CD4-positive, alpha-beta T cell treated with Interleukin-10 for 1 hour (primary cell): ENCODE measurements at places on chromosomes 7 and 10.
A peak's percentile ranks its signal among the peaks of the same experiment; 100 is the strongest.

DNA sequence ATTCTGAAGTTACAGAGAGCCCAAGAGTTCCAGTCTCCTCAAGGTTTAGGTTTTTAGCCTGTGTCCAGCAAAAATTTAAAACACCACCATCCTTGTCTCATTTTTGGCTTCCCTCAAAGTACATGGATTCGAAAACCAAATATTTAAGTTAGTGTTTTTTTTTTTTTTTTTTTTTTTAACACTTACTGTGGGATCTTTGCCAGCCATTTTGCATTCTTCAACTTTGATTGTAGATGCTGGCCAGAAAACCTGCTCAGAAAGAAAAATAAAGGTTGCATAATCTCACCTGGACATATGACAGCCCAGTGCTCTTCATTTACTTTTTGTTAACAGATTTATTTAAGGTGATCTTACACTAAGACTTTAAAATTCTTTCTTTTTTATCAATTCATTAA is 91.6 kb downstream of the SEMA3C start:
- DNase-seq = no peak

DNA sequence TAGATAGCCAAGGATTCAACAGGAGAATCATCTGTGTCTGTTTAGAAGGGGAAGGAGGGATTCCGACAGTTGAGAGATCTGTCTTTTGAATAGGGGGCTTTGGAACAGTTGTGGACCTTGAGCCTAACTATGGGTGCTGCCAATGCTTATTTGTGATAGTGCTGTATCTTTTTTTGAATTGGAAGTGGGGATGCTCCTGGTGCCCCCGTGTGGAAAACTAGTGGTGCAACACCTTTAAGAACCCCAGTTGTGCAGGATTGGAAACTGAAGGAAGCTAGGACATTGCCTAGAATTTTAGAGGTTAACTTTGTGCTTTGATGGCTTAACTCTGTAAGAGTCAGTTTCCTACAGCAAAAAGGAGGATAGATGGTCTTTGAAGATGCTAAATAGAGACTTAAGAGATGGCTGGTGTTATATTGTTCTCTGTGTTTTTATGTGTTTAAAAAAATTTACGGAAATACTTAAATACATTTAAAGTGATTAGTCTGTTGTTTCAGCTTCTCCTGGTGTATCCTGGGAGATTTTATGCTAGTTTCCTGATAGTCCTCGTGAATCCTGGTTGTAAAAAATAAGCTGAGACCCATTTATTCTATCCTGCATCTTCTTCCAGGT is 69.3 kb downstream of the AP3M1 start:
- peak; percentile 59 for DNase-seq

DNA sequence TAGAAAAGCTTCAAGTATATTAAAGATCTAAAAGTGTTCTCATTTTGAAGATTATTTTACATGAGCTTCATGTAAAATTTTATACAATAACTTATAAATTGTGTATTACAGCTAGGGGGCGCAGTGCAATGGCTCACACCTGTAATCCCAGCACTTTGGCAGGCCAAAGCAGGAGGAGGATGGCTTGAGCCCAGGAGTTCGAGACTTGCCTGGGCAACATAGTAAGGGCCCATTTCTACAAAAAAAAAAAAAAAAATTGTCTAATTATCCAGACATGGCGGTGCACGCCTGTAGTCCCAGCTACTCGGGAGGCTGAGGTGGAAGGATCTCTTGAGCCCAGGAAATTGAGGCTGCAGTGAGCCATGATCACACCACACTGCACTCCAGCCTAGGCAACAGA is 16.6 kb downstream of the ACBD5 start:
- DNase-seq = peak; percentile 65

- DNase-seq = no peak
Measured at GRCh38 chr10:3465406-3465891, 292.9 kb upstream of the PITRM1 start.

- DNase-seq = no peak
Measured at GRCh38 chr7:140239653-140239935, 62.8 kb upstream of the KDM7A start.

DNA sequence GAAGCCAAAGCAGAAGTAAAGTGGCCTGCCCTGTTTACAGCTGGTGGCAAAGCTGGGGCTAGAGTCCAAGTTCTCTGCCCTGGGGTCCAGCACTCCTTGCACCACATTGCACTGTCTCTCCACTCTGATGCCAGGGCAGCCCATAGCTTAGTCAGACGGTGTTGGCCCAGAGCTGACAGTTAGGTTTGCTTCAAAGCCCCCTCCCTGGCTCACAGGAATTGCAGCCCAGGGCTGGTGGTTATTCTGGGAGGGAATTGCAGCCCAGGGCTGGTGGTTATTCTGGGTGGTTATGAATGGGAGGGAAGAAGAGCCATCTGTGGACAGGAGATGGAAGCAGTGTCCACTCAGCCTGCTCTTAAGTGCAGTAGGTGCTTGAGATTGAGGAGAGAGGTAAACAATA is 88.9 kb downstream of the SCRN1 start:
- no peak for DNase-seq

- no peak for DNase-seq
Measured at GRCh38 chr7:69934144-69934903, 336.0 kb downstream of the AUTS2 start.

GRCh38 chr10:126448091-126448490 is 59.8 kb upstream of the ADAM12 start:
- DNase-seq = no peak

- DNase-seq = no peak
Measured at GRCh38 chr10:9289811-9290210, 1235.3 kb downstream of the GATA3 start.

DNA sequence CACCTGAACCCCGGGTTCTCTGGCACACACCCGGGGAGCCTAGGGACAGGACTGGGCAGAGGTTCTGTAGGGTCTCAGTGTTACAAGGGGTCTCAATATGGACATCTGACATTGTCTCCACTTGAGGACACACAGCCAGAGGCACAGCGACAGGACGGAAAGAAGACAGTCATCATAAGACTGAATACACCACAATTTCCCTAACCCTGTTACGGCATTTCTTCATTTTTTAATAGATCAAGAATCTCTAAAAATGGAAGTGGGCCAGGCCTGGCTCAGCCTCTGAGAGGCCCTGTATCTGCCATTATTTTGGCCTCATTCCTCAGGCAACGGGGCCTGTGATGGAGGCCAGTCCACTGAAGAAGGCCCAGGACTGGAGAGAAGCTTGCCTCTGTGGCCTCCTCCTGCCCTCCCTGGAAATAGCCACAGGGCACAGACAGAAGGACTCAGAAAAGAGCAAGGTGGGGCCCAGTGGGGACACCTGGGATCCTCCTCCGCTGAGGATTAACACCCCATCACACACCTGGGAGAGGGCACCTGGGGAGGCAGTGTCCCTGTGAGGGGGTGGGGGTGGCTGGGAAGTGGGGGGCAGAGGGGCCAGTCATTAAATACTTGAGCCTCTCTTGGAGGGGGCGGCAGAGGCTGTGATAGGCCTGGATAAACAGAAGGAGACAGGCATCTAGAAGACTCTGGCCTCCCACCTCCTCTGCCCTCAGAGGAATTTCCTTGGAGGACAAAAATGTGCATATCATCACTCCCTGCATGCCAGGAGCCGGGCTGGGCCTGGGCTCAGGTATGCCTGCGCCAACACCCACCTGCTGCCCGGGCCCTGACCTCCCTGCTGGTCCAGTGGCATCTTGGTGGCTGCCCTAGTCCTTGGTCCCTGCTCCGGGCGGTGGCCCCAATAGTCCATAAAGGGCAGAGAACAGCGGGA is 8.0 kb downstream of the SPOCK2 start:
- no peak for DNase-seq

DNA sequence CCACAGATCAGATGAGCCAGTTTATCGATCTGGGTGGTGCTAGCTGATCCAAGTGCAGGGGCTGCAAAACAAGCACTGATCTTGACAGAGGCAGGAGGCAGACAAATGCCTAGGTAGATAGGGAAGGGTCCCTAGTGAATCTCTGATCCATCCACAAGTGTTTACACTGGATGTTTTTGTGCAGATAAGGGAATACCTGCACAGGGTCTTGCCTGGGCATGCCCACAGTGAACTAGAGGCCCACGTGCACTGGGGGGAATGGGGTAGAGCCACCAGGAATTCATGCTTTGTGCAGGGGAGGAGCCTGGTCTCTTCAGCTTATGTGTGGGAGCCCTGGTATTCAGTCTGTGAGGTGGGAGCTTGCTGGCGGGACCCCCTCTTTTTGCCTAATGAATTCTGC is 50.3 kb downstream of the SDHAF3 start:
- no peak for DNase-seq

- no peak for DNase-seq
Measured at GRCh38 chr7:103446049-103446520, at the start of gene SLC26A5. TSS of gene SLC26A5 (minus strand) at chr7:103446207. CDS start at chr7:103421514, 24,693 bp downstream.

DNA sequence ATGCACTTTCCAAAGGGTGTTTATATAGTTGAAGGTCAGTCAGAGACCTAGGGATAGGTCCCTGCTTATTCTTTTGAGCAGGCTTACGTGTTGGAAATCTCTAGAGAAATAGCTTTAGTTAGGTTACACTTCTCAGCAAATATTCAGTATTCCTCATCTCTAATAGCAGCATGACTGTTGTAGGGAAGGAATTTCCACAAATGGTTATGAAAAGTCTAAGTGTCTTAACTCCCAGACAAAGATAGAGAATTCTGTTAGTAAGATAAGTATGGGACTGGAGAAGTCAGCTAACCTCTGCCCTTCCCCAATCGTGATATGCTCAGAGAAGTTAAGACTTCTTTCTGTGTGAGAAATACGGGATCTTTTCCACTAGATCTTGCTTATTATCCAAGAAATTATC is 16.5 kb downstream of the SGPL1 start:
- DNase-seq = no peak

DNA sequence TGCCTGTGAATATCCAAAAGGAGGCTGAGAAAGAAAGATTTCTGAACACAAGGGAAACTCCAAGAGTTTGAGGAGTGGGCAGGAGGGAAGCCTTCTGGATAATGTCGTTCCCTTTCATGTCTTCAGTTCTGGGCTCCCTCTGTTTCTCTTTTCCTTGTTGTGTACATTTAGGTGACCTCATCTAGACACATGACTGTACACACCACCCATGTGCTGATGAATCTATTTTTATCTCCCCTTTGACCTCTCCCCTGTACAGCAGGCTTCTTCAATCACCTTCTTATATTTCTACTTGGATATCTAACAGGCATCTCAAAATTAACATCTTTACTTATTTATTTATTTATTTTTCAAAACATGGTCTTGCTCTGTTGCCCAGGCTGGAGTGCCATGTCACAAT is 363.1 kb downstream of the GATA3 start:
- DNase-seq = no peak

GRCh38 chr10:10883737-10884136 is 133.9 kb upstream of the CELF2 start:
- no peak for DNase-seq

- DNase-seq = no peak
Measured at GRCh38 chr7:16554518-16555236, 28.1 kb downstream of the LRRC72 start.

DNA sequence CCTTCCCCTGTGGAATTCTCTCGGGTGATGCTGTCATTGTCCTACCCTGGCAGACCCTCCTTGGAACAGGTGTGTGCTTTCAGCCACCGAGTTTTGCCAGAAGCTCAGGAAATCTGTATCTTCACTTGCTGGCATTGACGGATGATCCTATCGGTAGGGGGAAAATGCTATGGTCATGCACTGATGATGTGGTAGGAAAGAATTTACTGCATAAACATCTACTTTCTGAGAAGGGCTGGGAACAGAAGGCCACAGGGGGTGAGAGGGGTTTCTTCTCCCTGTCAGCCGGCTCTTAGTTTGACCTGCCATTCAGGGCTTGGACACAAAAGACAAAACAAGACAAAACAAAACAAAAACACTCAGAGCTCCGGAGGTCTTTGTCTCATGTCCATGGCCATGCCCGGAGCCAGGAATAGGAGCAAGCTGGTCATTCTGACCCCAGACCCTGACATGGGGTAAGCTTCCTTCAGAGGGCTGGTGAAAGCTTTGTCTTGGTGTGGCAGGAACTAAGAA is 43.6 kb upstream of the CARD11 start:
- DNase-seq = no peak

- DNase-seq = no peak
Measured at GRCh38 chr10:122659126-122659525, 40.5 kb downstream of the C10orf120 start.

DNA sequence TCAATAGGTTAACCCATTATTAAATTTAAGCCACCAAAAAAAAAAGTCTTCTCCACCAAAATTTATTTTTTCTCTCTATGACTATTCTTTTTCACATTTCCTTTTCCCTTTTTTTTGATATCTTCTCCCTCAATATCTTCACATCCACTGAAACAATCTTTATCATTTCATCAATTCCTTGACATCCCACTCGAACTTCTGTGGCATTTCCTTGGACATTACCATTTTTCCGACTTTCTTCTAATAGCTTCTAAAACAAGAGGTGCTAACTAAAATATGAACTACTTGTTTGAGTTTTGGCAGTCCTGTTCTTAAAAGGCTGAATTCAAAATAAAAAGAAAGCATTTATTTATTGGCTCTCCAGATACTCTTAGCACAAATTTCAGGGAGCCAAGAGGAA is 684 bp upstream of the CTNNA3 start:
- DNase-seq = no peak

GRCh38 chr7:153217032-153217431 is 457.5 kb downstream of the ACTR3B start:
- DNase-seq = no peak

- no peak for DNase-seq
Measured at GRCh38 chr10:89189211-89189734, 17.8 kb downstream of the CH25H start.

DNA sequence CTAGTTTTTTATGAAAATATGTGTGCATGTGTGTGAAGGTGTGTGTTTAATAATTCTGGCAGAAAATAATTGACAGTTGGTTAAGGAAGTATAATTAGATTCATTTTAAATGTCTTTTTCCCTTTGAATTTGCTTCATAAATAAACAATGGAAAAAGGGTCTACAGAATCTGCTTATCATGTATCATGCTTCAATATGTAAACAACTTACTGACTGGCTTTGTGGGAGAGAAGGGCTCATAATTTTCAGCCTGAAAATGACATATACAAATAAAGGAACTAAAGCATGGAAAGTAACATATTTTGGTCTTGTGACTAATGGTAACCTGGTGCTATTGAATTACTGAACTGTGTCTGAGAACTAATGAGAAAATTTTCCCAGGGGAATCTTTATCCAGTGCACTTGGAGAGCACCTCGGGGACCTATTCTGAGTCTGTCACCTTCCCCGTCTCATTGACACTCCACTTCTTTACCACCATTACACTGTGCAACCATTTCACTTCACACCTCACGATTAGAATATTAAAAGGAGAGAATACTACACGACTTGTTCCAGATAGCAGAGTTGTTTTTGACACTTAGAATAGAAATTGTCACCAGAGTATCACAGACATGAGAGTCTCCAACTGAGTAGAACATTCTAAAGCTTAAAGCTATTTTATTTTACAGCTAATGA is 298.6 kb downstream of the TFEC start:
- no peak for DNase-seq

- DNase-seq = peak; percentile 27
Measured at GRCh38 chr10:69516316-69516715, 56.9 kb downstream of the NEUROG3 start.

GRCh38 chr7:47329320-47329926 is 252.5 kb downstream of the TNS3 start:
- no peak for DNase-seq
